NCI-H510A treated with DMSO at 0.1 percent for 48 hours (cell line): ENCODE measurements at places on chromosomes 3 and 15.
A peak's percentile ranks its signal among the peaks of the same experiment; 100 is the strongest.

DNA sequence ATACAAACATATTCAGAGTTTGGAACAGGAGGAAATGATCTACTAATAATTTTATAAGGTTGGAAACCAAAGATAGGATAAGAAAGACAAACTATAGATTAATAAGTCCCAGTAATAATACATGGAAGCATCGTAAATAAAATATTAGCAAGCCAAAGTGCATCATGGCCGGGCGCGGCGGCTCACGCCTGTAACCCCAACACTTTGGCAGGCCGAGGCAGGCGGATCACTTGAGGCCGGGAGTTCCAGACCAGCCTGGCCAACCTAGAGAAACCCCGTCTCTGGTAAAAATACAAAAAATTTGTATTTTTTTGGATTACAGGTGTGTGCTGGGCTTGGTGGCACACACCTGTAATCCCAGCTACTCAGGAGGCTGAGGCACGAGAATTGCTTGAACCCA is 14.9 kb downstream of the MUC4 start:
- DNase-seq = no peak

DNA sequence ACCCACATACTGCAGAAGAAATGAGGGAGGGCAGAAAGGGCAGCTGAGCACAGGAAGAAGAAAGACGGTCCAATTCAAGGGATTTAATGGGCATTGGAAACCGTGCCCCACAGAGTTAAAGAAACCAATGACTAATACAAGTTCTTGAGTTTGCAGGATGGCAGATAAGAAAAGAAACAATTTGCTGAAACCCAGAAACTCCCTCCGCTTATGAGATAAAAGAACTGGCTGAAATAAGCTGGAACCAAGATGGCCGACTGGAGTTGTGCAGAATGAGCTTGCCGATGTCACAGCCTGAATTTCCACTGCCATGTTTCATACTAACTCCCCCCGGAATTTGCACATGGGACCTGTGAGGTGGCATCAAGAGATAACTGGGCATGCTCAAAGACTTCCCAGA is 47.1 kb downstream of the SCAP start:
- DNase-seq = no peak

DNA sequence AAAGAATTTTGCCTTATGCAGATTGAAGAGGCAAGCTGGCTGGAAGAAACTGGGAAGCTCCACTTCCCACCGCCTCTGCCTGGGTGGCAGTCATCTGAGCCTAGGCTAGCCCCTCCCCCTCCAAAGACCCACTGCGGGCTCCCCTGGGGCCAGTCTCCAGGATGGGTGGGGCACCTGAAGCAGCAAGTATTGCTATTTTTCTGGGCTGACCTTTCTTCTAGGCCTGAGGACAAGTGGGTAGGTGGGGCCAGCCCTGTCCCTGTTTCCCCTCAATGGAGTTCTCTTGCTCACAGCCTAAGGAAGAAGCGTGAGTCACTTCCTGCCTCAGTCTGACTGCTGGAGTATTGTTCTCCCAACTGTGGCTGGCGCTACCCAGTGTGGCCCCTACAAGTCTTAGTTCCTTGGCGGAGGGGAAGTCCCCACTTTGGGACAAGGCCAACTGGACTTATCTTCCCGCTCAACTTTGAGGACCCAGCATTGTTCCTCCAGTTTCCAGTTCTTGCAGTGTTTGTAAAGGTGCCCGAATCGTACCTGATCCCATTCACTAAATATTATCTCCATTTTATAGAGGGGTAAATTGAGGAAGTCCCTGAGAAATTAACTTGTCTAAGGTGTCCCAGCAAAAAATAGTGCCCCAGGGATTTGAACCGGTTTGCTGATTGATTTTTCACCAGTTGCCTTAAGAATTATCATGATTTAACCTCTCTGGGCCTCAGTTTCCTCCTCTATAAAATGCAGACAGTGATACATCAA is 1.4 kb downstream of the FURIN start:
- DNase-seq = peak; percentile 90

DNA sequence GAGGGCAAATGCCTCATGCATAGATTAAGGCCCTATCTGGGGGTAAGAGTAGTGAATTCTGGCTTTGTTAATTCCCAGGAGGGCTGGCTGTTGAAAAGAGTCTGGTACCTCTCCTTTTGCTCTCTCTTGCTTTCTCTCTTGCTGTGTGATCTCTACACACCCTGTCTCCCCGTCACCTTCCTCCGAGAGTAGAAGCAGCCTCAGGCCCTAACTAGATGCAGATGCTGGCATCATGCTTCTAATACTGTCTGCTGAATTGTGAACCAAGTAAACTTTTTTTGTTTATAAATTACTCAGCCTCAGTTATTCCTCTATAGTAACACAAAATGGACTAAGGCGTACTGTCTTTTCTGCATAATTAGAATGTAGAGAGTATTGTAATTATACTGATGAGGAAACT is 908.1 kb downstream of the DIPK2A start:
- no peak for DNase-seq

- no peak for DNase-seq
Measured at GRCh38 chr15:56128081-56128480, 115.6 kb downstream of the RFX7 start.

GRCh38 chr3:112735926-112736325 is 95.0 kb upstream of the CCDC80 start:
- no peak for DNase-seq

GRCh38 chr3:26084629-26085028 is 294.7 kb downstream of the OXSM start:
- DNase-seq = no peak

GRCh38 chr3:54240-54639 is 142.3 kb upstream of the CHL1 start:
- no peak for DNase-seq

DNA sequence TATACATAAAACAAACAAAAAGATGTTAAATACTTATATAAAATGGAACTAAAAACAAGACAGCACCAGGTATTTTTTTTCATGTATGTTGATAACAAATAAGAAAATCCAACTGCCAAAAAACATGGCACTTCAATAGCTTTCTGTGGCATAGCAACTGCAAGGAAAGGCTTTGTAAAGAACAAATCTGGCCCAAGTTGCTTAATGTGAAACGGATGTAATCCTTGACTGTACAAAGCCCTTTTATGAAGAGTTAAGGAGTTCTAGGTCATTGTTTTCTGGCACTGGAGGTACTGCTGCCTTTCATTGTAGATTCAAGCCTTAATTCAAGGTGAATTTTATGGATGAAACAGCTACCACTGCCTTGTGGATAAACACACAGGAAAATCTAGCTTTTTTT is 68.8 kb upstream of the SLC12A8 start:
- no peak for DNase-seq

GRCh38 chr3:141114816-141115460 is 63.8 kb downstream of the SPSB4 start:
- no peak for DNase-seq

DNA sequence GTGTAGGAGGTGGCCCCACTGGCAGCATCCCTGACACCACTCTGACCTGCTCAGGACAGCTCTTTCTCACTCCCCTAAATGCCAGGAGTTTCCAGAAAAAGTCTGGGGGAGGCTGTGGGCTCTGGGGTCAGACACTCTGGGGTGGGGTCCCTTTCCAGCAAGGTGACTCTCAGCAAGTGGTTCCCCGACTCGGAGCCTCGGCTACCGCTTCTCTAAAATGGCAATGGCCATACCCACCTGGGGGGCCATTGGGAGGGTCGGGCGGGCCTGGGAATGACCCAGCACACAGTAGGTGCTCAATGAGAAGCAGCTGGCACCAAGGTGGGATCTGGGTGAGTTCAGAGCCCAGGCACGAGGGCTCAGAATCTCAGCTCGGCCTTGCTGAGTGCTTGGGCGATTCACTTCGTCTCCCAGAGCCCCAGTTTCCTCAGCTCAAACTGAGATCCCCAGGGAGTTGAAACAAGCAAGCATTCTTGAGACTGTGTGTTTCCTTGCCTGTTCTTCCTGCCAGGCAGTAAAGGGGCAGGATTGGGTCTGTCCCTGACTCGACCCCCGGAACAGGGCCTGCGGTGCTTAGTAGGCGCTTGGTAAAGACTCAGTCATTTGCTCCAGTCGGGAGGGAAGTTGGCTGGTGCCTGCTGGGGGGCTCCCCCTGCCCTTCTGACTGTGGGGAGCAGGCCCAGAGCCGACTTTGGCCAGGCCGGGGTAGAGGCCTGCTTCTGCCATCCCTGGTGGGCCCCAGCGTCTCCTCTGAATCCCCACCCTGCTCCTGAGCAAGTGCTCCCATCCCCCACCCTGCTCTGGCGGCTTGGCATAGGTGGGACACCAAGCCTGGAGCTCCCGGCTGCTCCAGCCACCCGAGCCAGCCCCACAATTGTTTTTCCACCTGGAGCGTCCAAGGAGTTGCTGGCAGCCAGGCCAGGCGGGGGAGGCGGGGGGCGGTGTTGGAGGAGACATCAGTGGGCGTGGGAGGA is 32.9 kb upstream of the FBLN2 start:
- no peak for DNase-seq

- DNase-seq = no peak
Measured at GRCh38 chr3:46926039-46926438, 48.5 kb downstream of the PTH1R start.

DNA sequence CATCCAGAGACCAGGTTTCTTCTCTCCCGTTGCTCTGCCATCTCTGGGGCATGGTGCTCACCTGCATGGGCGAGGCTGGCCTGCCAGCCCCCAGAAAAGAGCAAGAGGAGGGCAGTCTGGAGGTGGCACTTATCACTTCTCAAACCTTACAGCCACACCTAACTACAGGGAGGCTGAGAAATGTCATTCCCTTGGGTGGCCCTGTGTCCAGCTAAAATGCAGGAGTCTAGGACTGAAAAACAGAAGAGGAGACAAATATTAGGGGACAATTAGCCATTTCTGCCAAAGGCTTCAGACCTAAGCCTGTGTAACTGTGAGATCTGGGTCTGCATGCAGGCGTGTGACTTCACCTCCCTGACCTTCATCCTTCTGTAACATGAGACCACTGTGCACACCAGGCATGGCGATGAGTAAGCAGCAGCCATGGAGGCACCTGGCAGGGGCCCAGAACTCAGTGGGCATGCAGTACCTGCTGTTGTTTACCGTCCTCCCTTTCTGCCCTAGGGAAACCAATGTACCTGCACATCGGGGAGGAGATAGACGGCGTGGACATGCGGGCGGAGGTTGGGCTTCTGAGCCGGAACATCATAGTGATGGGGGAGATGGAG is 83.4 kb downstream of the MESD start:
- DNase-seq = peak; percentile 81

DNA sequence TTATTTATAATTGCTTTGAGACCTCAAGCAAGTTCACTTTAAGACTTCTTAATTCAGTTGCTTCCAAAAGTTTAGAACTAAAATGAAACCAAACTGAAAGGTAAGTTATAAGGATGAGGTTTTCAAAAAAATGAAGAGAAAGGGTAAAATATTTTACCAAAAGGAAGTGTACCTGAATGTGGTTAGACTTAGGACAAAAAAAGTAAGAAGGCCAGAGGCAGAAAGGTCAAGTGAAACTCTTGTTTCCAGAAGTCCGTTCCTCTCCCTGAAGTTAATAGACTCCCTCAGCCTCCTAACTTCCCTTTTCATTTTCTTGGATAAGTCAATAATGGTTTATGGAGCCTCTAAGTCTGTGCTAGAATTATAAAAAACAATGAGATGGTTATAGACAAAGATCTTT is 16.6 kb downstream of the BTLA start:
- DNase-seq = no peak

GRCh38 chr3:190486533-190486864 is 27.4 kb upstream of the IL1RAP start:
- no peak for DNase-seq

DNA sequence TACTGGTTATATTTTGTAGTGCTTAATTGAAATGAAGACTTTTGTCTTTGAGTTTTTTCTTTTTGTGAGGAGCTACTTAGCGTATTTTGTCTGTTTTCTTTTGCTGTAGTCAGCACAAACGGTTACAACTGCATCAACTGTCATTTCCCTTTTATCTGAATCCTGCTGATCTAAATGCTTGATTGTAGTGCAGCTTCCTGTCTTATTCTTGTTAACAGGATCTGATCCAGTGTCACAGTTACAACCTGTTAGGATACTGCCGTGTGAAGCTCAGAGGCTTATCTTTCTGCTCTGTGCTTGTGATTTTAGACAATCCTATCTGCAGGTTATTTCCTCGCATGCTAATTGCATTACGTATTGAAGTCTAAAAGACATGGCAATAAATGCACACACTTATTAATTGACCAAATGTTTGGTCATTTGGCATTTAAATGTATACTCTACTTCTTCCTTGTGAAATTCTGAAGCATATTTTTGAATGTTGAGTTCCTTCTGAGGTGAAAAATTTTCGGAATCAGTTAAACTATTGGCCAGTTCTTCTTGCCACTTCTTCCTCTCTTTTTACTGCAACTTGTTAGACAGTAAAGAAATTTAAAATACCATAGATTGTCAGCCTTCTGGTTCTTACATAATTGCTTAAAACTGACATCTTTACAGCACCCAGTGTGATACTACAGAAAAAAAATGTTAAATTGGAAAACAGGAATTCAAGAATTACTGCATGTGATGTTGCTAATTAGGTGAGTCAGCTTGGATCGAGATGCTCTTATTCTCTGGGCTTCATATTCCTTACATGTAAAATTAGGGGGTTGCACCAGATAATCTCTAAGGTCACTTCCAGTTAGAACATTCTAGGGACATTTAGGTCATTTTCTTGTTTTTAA is 168.2 kb downstream of the MBNL1 start:
- DNase-seq = no peak

GRCh38 chr3:123412811-123413604 is 35.9 kb downstream of the ADCY5 start:
- DNase-seq = no peak

DNA sequence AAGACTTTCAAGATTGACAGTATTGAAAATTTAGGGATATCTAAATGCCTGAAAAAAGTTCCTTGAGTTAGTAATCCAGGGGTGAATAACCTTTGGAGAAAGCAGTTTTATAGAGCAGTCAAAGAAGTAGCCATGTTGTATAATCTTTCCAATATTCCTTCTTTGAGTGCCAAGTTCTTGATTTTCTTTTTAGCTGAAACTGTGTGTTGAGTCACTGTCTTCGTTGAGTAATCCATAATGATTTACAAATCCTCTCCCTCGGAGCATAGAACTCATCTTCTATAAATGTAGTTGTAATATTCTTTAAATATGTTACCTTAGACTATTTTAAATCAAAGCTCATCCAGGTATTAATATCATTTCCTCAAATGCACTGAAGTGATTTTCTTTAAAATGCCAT is 135.2 kb downstream of the BBX start:
- no peak for DNase-seq

GRCh38 chr15:62976301-62976881 is 66.2 kb upstream of the TPM1 start:
- DNase-seq = no peak

DNA sequence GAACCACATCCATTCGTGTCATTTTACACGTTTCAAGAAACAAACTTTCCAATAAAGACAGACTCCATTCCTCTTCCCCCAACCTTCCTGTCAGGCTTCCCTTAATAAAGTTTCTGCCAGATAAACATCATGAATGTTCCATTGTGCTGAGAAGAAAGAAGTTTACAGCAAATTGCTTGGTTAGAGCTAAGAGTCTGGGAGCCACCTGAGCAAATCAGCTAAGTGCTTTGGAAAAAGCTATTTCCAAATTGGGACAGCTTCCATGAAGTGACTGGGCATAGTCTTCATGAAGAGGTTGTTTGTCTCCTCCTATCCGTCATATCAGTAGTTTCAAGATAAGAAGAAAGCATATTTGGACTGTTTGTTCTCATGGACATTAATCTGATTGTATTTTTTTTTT is 77.0 kb downstream of the MAGI1 start:
- no peak for DNase-seq
